AG09309 (cell line): ENCODE measurements at places on chromosomes 2 and 18.

DNA sequence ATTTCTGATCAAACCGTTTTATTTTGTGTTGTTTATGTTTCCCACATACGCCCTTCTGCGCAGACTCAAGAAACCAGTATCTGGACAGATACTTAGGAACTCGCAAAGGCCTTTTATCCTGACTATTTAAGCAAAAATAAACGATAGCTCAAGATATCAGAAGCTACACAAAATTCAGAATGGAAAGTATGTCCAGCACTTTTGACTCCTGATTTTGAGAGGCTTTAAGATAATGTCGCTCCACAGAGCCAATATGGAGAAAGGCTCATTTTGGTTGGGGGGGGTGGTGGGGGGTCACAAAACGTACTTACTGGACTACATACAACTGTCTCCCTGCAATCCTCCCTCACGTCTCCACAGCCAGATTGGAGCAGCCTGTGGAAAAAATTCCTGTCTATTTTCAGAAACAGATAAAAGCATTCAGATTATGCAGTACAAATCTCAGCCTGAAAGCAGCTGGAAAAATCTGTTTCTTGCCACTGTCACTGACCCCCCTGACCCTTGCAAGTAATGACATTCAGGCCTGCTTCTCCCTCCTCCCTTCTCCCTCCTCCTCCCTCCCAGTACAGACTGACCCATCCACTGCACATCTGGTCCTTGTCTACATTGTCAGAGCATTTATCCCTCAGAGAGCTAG is 34.9 kb upstream of the LCLAT1 start:
- no peak for DNase-seq

- no peak for DNase-seq
These were observed at the start of gene DSC3 for GRCh38 chr18:31042406-31043181. Gene DSC3 (minus strand): TSS chr18:31042742. CDS start chr18:31042660, 82 bp downstream.

- no peak for DNase-seq
These were observed 18.9 kb downstream of the HRH4 start for GRCh38 chr18:24479371-24479770.

- no peak for DNase-seq
These were observed 14.6 kb downstream of the CCNYL1 start for GRCh38 chr2:207725873-207726578.

GRCh38 chr2:71190656-71191569 is 36.0 kb downstream of the PAIP2B start:
- DNase-seq = peak; percentile 20

DNA sequence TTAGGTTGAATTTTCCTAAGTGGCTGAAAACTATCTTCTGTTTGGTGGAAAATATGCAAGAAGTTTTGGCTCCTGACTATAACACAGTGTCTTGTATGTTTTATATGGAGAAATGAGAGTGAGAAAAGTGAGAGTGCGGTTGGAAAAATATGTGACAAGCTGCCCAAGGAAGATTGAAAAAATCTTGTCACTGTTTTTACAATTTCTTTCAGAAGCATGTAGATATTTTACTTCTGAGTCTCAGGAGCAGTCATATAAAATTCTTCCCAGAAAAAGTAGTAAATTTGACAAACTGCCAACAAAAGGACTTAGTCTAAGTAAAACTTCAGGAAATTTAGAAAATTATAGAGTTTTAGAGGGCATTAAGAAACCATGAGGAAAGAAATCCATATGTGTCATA is 19.4 kb upstream of the RMND5A start:
- peak; percentile 54 for DNase-seq

- no peak for DNase-seq
These were observed 67.1 kb upstream of the PXDN start for GRCh38 chr2:1811258-1811970.

DNA sequence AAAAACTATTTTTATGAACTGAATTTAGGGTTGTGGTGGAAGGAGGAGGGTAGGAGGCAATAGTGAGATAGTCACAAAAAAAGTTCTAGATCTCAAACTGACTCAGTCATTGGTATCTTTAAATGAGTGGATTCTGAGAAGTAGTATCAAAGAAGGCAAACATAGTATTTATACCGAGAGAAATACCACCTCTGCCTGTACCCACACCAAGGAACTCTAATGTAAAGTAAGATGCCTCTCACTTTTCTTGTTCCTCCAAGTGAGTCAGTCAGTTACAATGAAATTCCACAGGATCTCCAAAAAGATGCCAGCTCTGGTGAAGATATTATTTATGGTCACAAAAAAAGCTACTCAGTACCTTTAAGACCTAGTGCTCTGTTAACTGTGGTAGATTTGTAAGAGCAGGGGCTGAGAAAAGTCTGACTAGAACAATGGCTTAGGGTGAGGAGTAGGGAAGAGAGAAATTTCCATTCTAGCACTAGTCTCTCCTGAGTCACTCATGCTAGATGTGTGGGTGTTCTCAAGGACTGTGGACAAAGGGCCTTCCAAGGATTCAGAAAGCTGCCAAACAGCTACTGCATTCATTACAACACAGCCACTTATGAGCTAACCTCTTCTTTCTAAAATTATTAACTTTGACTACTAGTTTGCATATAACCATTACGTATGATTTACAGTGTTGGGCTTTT is 36.3 kb downstream of the YWHAQ start:
- DNase-seq = peak; percentile 67

- DNase-seq = no peak
These were observed 15.9 kb downstream of the CAPG start for GRCh38 chr2:85394261-85394681.

DNA sequence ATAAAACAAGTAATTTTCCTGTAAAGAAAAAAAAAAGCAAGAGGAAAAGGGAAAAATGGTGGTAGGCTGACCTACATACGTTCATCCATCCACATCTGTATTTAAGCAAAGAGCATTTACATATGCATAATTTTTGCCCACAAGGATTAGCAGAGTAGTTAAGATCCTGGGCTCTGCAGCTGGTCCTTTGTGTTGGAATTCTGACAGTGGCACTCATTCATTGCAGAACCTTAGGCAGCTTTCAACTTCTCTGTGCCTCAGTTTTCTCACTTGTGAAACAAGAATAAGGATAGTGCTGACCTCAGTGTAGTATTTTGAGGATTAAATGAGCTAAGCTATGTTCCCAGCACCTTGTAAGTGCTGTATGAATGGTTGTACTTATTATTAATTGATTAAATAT is 211.3 kb downstream of the ARL4C start:
- DNase-seq = no peak

DNA sequence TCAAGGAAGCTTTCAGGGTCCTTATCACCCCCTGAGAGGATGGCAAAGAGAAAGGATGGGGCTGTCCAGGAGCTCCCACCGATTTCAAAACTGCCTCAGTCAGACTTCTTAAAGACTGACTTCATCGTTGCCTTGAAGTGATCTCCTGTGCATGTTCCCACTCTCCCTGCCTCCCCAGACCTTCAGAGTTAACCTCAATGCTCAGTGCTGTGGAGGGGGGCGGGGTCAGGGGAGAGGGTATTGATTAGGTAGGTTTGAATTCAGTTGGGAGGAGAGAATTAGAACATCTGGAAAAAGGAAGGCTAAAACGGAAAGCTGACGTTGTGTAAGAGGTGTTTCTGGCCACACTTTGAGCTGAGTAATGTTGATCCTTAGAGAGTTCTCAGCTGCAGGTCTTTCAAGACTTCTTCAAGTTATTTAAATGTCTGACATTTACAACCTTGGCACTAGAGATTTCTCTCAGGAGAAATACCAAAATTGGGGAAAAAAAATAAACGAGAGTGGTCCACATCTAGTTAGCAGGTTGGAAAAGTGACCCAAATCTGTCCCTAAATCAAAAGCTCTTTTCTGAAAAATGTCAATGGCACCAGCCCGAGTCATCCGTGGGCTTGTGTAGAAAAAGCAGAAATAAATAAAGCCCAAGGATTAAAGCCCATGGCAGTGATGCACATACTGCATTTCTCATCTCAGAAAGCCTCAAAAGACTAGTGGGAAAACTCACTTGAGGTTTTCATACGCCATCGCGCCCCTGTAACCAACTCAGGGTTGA is 134.7 kb upstream of the EPAS1 start:
- DNase-seq = no peak

DNA sequence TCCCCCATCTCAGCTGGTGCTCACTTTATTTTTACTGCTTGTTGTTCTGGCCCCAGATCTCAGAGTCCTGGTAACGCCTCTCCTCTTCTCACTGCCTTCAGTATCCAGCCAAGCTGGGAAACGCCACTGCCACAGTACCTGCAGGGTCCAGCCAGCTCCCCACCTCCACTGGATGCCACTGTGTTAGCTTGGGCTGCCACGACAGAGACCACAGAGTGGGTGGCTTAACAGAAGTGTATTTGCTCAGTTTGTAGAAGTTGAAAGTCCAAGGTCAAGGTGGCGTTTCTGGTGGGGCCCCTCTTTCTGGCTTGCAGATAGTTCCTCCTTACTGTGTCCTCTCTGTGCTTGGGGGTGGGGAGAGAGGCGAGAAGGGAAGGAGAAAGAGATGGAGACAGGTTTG is 107.1 kb downstream of the AGAP1 start:
- DNase-seq = no peak

DNA sequence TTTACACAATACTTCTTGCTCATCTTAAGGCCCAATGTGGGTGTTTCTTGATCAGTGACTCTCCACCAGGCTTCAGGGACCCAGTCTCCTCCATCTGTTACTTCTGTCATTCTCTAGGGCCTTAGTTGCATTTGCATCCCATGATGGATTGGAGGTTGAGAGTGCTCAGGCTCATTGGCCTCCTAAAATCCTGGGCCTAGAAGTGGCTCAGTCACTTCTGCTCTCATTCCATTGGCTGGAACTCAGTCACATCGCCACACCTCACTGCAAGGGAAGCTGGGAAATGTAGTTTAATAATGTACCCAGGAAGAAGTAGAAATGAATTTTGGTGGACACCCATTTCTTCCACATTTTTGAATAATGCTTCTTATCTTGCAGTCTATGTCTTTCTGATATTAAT is 223.5 kb downstream of the HRH4 start:
- no peak for DNase-seq

DNA sequence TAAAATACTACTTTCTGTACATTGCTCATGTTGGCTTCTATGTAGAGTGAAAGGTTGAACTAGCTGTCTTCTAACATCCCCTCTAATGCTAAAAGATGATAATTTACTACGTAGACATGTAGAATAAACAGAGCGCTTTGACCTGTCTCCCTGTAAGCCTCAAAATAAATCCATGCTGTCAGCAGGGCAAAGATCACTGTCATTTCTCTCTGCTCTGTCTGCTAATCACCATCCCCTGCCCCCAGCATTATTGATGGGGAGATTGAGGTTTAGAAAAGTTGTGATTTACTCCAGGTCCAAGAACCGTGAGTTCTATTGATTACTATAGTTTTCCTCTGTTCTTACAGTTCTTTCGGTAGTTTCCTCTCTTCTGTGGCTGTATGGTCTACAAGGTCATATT is 39.0 kb upstream of the GRHL1 start:
- DNase-seq = no peak

GRCh38 chr2:45212953-45213635 is 203.8 kb upstream of the SIX2 start:
- no peak for DNase-seq

GRCh38 chr2:70988151-70988550 is 6.5 kb downstream of the TEX261 start:
- no peak for DNase-seq

- no peak for DNase-seq
These were observed 162.2 kb downstream of the PXDN start for GRCh38 chr2:1581965-1582625.

GRCh38 chr2:111900859-111901258 is 2.5 kb downstream of the MERTK start:
- DNase-seq = no peak

- no peak for DNase-seq
These were observed 7.4 kb downstream of the ANKAR start for GRCh38 chr2:189681903-189682302.

DNA sequence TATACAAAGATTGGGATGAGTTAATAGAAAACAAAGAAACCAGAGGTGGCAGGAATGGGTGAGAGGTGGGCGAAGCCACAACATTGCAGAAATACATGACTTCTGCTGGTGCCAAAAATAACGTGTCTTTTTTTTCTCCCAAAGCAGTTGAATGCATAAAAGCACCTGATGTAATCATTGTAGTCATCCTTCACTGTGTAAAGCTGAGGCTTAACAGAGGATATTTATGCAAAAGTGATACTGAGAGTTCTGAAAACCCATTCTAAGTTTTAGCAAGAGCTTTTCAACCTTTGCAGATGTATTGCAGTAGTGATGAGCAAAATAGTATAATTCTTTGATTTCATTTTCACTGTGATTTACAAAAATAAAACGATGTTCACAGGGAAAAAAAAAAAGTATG is 173.0 kb downstream of the PTGR3 start:
- DNase-seq = no peak

DNA sequence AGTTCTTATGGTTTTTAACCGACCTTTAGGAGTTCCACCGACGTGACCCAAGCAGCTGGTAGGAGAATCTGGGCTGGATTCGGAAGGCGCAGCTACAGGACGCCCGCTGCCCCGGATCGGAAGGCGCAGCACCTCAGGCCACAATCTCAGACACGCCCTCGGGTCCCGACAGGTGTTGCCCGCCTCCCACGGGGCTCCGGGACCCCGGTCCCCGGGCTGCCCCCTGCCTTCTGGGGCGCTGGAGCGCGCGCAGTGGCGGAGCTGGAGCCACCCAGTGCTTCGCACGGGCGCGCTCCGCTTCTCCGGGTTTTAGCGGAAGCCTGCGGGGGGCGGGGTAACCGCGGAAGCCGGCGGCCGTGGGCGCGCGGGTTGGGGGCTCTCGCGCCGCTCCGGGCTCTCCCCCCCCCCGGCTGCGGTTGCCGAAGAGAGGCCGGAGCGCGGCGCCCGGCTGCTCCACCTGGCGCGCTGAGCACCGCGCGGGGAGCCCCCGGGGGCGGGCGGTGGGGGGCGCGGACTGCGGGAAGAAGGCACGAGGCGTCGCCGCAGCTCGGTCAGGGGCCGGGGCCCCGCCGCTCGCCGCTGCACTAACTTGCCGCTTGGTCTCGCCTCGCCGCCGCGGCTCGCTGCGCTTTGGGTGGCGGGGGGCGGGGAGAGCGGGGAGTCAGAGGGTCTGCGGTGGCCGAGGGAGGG is 718.8 kb downstream of the DPP10 start:
- DNase-seq = no peak

GRCh38 chr18:47883771-47884413 is 46.6 kb downstream of the SMAD2 start:
- DNase-seq = peak; percentile 37

GRCh38 chr2:100265226-100265625 is 57.1 kb downstream of the LONRF2 start:
- no peak for DNase-seq

GRCh38 chr2:150485871-150486538 is 1.5 kb downstream of the RND3 start:
- DNase-seq = no peak
